ENCODE measurements at places on chromosomes 6 and 20.

DNA sequence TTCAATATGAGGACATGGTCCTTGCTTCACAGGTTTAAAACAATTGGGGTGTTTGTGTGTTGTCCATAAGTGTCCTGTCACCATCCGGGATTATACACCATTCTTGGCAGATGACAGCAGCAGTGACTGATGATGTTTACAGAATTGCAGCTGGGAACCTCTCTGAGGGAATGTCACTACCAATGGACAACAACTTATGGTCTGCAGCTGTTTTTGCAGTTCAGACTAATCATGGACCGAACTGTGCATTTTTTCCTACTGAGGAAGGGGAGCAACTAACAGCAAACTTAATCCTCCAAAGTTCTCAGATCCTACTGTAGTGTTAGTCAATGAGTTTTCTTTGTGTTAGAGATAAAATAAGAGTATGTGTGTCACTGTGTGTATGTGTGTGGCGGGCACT, 26.0 kb downstream of the FAM229B start:
- peaks cover 10% of the 10 kb centered on the region for H3K27me3 ChIP-seq
- no peak overlapping the region for H3K27ac ChIP-seq
- peaks cover 16% of the 10 kb centered on the region for H3K4me1 ChIP-seq
- no peaks in the 10 kb centered on the region for H3K36me3 ChIP-seq
- H3K4me3 ChIP-seq: no peak overlapping the region
- no peak for DNase-seq

GRCh38 chr6:158744986-158745430, 74.2 kb downstream of the EZR start:
- H3K36me3 ChIP-seq: peaks cover 62% of the 10 kb centered on the region
- H3K4me1 ChIP-seq: no peaks in the 10 kb centered on the region
- H3K27me3 ChIP-seq: no peaks in the 10 kb centered on the region
- no peak overlapping the region for H3K4me3 ChIP-seq
- DNase-seq: no peak
- no peak overlapping the region for H3K27ac ChIP-seq

GRCh38 chr20:26167499-26167898, 470.8 kb upstream of the ZNF337 start:
- H3K27ac ChIP-seq: no peak overlapping the region
- no peak overlapping the region for H3K4me3 ChIP-seq
- H3K36me3 ChIP-seq: no peaks in the 10 kb centered on the region
- peaks cover 2% of the 10 kb centered on the region for H3K27me3 ChIP-seq
- DNase-seq: no peak

DNA sequence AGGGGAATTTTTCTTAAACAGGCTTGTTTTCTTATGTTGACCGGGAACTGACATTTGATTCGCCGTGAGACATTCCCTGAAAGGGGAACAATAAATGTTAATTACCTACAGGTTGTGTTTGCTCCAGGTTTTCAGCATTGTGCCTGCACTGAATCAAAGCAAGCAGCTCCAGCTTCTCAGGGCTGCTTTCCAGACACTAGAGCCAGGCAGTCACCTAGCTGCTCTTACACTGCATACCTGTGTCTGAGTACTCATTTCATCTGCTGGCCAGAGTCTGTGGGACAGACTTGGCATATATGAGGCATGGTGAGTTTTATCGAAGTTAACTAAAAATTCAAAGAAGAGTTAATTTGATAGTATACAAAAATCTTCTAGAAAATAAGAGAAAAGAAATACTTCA, 951.8 kb upstream of the MAP3K7 start:
- H3K36me3 ChIP-seq: no peaks in the 10 kb centered on the region
- no peak for DNase-seq
- no peak overlapping the region for H3K27ac ChIP-seq
- no peaks in the 10 kb centered on the region for H3K4me1 ChIP-seq

GRCh38 chr20:4234128-4234527, 218.8 kb upstream of the RNF24 start:
- no peak overlapping the region for H3K27ac ChIP-seq
- H3K4me3 ChIP-seq: no peak overlapping the region
- H3K36me3 ChIP-seq: no peaks in the 10 kb centered on the region
- no peaks in the 10 kb centered on the region for H3K4me1 ChIP-seq
- no peak for DNase-seq
- H3K27me3 ChIP-seq: peaks cover 16% of the 10 kb centered on the region

DNA sequence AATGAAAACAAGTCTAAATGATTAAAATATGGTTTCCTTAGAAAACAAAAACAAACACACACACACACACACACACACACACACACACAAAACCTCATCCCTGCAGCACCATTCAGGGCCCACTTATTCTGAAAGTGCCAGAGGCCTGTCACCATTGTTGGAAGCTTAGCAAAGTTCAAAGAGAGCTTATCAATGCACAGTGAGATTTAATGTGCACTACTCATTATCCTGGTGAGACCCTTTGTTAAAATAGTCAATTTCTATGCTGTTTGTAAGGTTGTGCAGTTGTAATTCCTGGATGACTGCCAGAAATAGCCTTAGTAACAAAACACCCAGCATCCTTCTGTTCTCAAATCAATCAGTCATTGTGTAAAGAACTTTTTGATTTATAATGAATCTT, 482.9 kb downstream of the GRIK2 start:
- DNase-seq: no peak
- H3K27ac ChIP-seq: no peak overlapping the region
- no peak overlapping the region for H3K4me3 ChIP-seq
- no peaks in the 10 kb centered on the region for H3K36me3 ChIP-seq
- no peaks in the 10 kb centered on the region for H3K27me3 ChIP-seq

DNA sequence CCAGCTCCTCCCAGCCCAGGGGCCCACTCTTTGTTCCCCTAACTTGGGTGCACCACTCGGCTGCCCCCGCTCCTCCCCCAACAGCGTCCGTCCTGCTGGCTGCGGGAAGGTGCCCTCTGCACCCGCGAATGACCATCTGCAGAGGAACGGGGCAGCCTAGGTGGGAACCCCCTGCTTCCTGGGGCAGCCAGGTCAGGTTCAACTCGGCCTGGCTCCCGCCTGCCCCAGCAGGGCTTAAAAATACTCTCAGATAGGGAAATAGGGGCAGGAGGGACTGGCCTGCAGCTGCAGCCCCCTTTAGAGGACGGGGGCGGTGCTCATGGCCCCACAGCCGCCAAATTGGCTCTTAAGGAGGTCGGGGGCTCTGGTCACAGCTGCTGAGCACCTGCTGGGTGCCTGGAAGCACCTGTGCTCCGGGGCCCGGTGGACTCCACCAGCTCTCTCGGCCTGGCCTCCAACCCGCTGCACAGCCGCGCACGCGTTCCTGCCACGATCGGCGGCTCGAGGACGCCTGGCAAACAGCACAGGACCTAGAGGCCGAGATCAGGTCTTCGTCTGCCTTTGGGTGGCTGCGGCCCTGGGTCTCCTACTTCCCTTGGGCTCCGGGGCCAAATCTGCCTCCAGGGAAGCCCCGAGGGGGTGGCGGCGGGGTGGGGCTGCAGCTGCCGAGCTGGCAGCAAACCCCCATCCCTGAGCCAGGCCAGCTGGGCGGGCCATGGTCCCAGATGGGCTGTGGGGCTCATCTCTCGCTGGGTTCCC, 700 bp upstream of the LAMA5 start:
- H3K27ac ChIP-seq: no peak overlapping the region

Data from activated naive CD8-positive, alpha-beta T cell treated with anti-CD3 and anti-CD28 coated beads, Interleukin-2, amount 50 U/mL, for 24 hours (primary cell).